Activated T-helper 2 cell treated with anti-CD3 and anti-CD28 coated beads, Interferon-gamma antibody, Interleukin-2, Interleukin-4, amounts not matched to agents 10 μg/mL and 5 μg/mL and 100 μg/mL, durations not matched to agents 14 hours and 24 hours and 36 hours (primary cell): ENCODE measurements at places on chromosomes 6 and 20. TPM values are rescaled to one million over a fixed set of nuclear protein-coding genes. Genes with fewer than 3 reads are reported as not detected.

GRCh38 chr6:111486921-111487320 is 3.9 kb upstream of the REV3L start:
- H3K4me3 ChIP-seq: peak overlapping the region; percentile 11
- peaks cover 42% of the 10 kb centered on the region for H3K4me1 ChIP-seq
- H3K27me3 ChIP-seq: no peaks in the 10 kb centered on the region
- H3K27ac ChIP-seq: peak overlapping the region; percentile 72
- H3K36me3 ChIP-seq: peaks cover 39% of the 10 kb centered on the region

DNA sequence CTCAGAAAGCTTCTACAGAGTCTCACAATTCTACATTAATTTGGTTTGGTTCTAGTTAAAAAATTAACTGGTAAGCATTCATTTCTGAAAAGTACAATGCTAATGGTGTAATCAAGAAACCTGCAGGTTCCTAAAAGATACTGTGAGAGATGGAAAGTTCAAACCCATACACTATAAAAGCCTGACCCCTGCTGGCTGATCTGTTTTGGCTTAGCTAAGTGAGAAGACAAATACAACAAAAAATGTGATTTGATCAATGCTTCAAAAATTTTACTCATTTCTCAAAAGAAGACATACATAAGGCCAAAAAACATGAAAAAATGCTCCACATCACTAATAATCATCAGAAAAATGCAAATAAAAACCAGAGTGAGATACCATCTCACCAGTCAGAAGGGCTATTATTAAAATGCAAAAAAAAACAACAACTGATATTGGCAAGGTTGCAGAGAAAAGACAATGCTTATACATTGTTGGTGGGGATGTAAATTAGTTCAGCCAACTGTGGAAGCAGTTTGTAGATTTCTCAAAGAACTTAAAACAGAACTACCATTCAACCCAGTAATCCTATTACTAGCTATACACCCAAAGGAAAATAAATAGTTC is 102.8 kb downstream of the MOXD1 start:
- H3K36me3 ChIP-seq: no peaks in the 10 kb centered on the region
- DNase-seq: no peak
- H3K4me1 ChIP-seq: no peaks in the 10 kb centered on the region
- H3K4me3 ChIP-seq: no peak overlapping the region

GRCh38 chr6:67252663-67253062 is 1382.4 kb upstream of the ADGRB3 start:
- no peaks in the 10 kb centered on the region for H3K36me3 ChIP-seq
- H3K27me3 ChIP-seq: no peaks in the 10 kb centered on the region
- DNase-seq: no peak
- H3K4me1 ChIP-seq: no peaks in the 10 kb centered on the region
- H3K27ac ChIP-seq: no peak overlapping the region

- H3K27ac ChIP-seq: no peak overlapping the region
- no peak for DNase-seq
- no peaks in the 10 kb centered on the region for H3K36me3 ChIP-seq
- no peaks in the 10 kb centered on the region for H3K27me3 ChIP-seq
- no peak overlapping the region for H3K4me3 ChIP-seq
- no peaks in the 10 kb centered on the region for H3K4me1 ChIP-seq
Measured at GRCh38 chr20:59561614-59562277, 42.6 kb upstream of the PHACTR3 start.

DNA sequence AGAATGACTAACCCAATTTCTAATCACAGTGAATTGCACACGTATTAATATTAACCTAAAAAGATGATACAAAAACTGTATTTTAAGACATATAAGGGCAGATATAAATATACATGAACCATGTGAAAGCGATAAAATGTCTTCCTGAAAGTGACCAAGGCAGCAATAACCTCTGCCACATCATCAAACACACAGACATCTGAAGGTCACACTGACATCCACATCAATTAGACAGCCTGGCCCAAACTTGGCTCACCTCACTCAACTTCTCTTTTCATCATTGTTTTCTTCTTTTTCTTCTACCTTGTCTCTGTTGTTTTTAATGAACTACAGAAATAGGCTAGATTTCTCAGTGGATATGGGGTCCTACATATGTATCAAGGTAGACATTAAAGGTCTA is 128.5 kb downstream of the TRDN start:
- no peaks in the 10 kb centered on the region for H3K36me3 ChIP-seq
- no peak overlapping the region for H3K4me3 ChIP-seq
- no peak for DNase-seq
- H3K4me1 ChIP-seq: no peaks in the 10 kb centered on the region
- H3K27ac ChIP-seq: no peak overlapping the region

DNA sequence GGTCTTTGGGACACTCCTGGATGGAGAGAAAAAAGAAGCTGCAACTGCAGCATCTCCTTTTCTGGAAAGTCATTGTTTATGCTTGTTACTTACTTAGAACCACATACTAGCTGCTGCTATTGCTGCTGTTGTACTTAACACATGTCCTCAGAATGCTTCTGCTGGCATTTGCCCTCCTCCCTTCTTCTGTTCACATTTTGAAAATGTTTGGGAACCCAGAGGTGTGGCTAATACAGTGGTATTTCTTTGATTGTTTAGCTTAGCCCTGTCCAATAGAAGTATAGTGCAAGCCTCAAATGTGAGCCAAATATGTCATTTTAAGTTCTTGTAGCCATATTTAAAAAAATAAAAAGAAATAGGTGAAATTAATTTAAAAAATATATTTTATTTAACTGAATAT is 8.4 kb downstream of the DTD1 start:
- H3K4me3 ChIP-seq: no peak overlapping the region
- H3K27ac ChIP-seq: no peak overlapping the region
- H3K4me1 ChIP-seq: no peaks in the 10 kb centered on the region
- no peaks in the 10 kb centered on the region for H3K27me3 ChIP-seq
- H3K36me3 ChIP-seq: peaks cover 33% of the 10 kb centered on the region

PLAGL1 gene
- 15.1 and 15.7 TPM in 2 replicates for total RNA-seq

CNKSR3 gene
- 0.09 and 0.11 TPM in 2 replicates for total RNA-seq
